ENCODE measurements at places on chromosomes 16 and 17.

GRCh38 chr16:1749152-1750117, 21.9 kb downstream of the NME3 start:
- no peak for DNase-seq

GRCh38 chr16:47519037-47519436, 57.9 kb downstream of the PHKB start:
- no peak for DNase-seq

DNA sequence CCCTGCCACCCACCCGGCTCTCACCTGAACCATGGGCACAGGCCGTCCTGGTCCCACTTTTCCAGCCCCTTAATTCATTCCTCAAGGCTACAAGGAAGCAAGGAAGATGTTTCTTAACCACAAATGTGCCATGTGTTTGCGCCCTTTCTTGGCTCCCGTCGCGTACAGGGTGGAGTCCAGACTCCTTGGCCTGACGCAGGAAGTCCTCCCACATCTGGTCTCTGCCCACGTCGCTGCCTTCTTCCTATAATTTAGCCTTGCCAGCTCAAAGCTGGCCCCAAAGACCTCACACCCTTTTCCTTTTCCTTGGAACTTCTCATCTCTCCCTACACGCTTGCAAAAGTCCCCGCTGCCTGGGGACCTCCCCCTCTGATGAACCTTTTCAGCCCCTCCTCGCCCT, 38.8 kb upstream of the BHLHA9 start:
- no peak for DNase-seq

GRCh38 chr17:49106321-49107210, 26.0 kb upstream of the B4GALNT2 start:
- peak; percentile 28 for DNase-seq

DNA sequence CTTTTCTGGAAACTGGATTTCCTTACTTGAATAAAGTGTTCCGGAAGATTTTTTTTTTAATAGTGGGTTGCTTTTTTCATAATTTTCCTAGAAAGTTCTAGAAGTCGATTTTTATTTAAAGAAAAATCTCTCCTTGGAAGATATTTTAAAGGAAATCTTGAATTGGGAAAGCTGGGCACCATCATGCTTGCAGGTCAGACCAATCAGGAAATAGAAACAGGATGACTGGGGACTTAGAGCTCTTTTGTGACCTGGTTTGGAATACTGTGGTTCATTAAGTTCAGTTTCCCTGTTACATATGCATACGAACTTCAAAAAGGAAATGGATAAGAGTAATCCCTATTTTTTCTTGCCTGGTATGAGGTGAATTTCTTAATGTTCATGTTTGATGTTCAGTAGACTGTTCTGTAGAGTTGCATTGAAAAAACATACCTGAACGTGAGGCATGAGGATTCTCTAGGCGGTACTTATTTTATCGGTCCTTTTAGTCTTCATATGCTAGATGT, 1.2 kb downstream of the NFATC3 start:
- DNase-seq, result no peak

DNA sequence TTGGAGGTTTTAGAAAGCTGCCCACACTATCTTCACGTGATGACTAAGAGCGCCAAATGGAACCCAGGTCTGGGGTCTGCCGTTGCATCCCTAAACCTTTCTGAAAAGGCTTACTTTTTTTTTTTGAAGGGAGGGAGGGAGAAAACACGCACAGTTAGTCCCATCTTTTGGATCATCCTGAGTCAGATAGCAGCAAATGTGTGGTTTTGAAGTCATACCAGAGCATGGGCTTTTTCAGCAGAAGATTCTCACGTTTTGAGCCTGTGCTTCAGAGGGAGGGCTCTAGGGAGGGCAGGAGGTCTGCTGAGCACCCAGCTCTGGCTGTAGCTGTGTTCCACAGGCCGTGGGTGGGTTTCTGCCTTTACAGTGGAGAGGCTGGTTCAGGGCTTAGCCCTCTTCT, 194.7 kb downstream of the SNX29 start:
- DNase-seq, result no peak

DNA sequence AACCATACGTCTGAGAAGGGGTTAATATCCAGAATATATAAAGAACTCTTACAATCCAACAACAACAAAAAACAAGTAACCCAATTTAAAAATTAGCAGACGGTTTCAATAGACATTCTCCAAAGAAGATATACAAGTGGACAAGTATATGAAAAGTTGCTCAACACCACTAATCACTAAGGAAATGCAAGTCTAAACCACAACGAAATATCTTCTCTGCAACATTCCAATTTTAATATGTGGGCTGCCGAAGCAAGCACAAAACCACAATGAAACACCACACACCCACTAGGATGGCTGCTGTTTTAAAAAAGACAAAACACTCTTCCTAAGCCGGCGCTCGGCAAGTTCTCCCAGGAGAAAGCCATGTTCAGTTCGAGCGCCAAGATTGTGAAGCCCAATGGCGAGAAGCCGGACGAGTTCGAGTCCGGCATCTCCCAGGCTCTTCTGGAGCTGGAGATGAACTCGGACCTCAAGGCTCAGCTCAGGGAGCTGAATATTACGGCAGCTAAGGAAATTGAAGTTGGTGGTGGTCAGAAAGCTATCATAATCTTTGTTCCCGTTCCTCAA, 5.9 kb upstream of the SLC13A2 start:
- DNase-seq, result peak; percentile 40

- DNase-seq, result no peak
Observed at GRCh38 chr16:54318941-54319340, 32.4 kb upstream of the IRX3 start.

DNA sequence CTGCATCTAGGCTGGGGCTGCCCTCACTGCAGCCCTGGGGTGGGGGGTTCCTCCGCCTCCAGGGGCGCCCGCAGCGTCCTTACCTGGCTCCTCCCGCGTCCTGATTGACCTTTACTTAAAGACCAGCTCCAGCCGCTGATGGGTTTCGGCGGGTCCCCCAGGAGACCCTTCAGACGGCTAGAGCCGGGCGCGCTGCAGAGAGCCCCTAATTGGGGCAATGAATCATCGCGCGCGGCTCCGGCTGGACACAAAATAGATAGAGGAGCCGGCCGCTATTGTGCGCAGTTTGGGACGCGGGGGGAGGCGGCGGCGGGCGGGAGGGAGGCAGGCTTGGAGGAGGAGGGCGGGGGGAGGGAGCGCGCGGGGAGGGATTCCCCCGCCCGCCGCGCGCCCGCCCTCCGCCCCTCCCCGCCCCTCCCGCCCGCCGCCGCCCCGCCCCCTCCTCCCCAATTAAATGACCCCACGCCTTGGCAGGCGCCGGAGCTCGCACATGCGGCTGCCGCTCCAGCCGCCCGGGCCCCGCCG, 56.5 kb upstream of the CIBAR2 start:
- no peak for DNase-seq

DNA sequence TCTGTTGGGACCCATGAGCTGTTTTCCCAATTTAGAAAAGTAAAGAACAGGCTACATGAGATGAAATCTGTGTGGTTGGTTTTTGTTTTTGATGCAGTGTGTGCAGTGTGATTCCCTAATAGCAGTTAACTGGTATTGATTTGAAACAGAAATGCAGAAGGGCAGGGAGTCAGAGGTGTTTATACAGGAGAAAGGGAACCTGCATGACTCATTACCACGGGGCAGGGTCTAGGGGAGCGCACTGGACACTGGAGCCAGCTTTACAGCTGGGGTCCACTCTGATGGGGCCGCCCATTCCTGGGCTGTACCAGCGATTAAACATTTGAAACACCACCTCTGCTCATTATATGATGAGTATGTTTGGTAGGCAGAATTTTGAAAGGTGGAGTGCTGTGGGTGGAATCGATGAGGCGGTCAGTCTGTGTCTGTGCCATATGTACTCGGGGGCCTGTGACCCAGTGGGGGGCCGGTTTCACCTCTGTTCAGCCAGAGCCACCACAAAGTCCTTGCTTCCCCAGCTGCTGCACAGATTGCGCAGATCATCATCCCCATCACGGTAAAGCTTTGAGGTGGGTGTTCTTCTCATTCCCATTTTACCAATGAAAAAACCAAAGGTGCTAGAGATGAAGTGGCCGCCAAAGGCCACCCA, 142.5 kb downstream of the CMIP start:
- no peak for DNase-seq

- no peak for DNase-seq
Observed at GRCh38 chr17:72175787-72176515, 55.1 kb downstream of the SOX9 start.

- DNase-seq, result no peak
Observed at GRCh38 chr17:36848008-36848902, 89.0 kb upstream of the LHX1 start.

DNA sequence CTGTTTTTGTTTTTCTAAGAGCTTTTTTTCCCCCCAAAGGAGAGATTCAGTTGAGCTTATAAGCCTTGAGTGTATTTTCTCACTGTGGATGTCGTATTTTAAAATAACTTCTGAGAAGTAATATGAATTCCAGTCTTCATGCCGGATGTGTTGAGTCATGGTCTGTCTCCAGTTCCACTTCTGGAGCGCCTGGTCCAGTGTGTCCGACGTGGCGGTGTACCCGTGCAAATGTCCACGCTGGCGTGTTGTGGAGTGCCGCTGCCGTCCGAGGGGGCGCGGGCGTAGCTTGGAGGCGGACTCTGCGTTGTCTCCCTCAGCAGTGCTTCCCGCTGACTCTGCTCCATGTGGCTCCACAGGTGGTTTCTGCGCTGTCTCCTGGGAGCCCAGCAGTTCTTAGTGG, 60.9 kb upstream of the ZNF750 start:
- DNase-seq, result no peak

GRCh38 chr17:29640413-29640812, 17.7 kb upstream of the CORO6 start:
- DNase-seq, result peak; percentile 57

DNA sequence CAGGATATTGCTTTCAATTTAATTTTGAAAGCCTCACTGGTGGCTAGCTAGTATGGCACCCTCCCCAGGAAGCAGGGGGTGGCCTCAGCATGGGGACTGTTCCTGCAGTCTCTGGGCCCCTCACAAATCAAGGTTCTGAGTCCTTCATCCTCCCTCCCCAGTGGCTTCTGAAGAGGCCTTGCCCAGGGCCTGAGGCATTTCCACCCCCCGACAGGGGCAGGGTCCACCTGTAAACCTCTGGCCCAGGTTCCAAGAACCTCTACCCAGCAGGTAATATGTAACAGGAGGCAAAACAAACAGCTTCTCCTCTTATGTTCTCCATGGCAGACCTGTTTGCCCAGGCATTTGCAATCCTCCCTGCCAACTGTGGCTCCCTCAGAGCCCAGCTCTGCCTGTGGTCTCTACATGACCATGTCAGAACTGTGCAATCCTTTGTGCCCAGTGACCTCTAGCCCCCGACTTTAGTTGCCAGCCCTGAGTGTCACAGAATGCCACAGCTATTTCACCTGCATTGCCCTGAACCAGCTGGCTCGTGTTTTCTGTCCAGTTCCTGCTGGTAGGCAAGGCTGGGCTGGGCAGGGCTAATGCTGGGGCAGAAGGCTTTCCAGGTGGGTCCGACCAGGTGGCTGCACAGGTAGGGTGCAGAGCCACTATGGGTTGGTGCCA, 14.3 kb downstream of the ACSF2 start:
- no peak for DNase-seq

DNA sequence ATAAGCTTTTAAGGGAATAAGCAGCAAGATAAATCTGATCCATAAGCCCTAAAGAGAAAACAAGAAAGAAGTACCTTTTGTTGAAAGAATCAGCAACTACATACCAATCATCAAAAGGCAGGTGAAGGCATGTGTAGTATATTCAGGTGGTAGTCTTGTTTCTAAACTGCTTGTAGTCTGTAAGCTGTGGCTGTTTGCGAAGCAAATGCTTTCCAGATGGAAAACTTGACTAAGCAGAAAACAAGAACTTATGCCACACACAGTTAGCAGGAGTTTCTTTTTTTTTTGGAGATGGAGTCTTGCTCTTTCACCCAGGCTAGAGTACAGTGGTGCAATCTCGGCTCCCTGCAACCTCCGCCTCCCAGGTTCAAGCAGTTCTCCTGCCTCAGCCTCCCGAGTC, 5.7 kb downstream of the CBX1 start:
- DNase-seq, result no peak

DNA sequence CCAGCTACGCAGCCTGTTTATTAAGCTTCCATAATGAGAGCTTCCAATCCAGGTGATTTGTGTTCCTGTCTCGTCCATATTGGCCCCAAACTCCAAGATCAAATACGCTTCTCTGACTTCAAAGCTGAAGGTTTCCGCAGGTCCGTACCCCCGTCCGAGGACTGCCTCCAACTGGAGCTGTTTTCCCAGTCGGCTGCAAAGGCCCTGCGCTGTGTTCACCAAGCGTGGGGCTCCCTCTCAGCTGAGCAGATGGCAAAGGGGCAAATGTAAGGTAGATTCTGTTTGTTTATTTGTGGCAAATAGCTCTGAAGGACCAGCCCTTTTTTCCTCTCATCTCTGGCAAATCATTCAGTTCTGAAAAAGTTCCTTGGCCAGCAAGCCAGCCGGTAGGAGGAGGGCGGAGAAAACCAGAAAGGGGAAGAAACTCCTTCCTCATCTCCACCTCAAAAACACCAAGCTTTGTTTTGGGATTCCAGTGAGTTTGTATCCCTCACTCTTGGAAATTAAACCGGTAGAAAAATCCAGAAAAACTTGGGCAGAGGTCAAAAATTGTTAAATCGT, 35.2 kb downstream of the NXN start:
- DNase-seq, result no peak

DNA sequence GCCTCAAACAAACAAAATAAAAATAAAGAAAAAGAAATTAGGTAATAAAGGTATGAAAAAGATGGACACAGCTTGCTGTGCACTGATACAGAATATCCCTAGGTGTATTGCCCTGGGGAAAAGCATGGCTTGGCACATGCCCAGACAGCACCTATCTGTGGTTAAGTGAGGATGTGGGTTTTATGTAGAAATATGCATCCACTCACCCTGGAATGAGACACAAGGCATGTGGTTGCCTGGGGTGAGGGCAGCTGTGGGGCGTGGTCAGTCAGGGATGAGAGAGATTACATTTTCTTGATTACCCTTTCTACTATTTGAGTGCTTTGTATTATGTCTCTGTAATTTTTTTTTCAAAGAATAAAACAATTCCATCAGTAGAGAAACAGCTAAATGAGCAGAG, 6.9 kb downstream of the PLLP start:
- no peak for DNase-seq

- no peak for DNase-seq
Observed at GRCh38 chr17:32335046-32335445, 6.9 kb downstream of the C17orf75 start.

GRCh38 chr17:82357394-82357793, 1.7 kb upstream of the TEX19 start:
- no peak for DNase-seq

DNA sequence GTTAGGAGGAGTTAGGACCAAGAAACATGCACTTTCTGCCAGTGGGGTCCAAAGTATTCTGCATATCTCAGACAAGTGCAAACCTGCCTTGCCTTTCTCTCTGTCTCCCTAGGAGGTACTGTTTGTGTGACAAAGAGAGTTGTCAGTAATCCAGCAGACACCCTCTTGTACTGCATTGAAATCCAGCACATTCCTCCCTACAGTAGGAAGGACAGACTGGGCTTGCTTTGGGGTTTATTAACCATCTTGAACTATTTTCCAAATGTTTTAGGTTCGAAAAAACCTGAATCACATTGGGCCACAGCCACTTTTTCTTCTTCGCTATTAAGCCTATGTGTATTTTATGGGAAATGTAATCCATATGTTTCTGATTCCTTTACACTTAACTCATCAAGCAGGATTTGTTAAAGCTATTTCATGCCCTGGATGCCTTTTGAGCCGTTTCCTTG, 204.2 kb upstream of the KCNJ16 start:
- DNase-seq, result peak; percentile 70

Data from AG04449 (cell line).